ENCODE measurements at places on chromosomes 2 and 18.

DNA sequence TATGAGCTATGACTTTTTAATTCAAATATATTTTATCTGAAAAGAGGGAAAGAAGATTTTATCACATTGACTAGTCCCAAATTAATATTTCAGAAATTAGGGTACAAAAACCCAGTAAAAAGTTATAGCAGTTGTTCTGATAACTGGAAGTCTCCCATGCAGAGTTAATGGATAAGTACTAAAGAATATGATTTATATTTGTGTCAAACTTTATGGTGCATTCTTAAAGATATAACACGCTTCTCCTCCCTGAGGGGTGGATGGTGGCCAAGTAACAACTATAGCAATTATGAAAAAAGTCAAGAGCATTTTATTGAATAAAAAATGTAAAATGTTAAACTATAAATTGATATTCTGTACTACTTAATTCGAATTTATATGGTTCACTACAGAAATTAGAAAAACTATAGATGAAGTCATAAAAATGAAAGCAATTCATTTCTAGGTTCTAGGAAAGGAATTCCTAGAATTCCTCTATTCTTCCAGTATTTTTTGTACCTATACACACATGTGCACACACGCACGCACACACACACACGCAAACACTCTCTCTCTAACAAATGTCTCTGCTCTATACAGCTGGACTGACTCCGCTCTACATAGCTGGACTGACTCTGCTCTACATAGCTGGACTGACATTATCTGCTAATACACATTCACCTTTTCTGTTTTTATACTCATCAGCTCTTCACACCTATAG, 111.3 kb downstream of the PRELID3A start:
- DNase-seq, result no peak

- DNase-seq, result peak; percentile 18
Observed at GRCh38 chr2:210630873-210631560, 74.6 kb downstream of the CPS1 start.

DNA sequence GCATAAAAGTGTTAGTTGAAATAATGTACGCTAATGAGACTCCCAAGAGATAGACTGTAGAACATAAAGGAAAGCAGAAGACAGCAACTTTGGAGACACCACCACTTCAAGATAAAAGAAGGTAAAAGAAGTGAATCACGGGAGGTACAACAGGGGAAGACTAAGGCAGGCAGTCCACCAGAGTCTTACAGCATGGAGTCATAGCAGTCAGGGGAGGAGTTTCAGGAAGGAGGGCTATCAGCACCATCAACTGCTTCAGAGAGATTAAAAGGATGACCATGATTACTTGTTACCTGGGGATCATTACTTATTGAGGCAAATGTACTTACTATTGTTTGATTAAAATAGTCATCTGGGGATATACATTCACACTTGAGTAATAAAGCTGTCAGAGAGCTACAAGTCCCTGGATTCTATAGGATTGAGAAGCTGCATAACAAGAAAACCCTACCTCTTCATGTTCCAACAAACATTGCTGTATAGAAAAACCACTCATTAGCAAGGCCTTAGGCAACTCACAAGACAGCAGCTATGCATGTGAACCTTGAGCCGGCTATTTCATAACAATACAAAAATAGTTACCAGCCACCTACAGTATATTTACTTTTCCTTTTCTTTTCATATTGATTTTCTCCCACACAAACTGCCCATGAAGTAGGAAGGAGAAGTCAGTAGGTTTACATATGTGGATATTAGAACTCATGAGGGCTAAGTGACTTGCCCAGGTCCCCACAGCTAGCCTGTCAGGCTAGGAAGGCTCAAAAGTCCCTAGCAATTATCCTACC, 101.7 kb downstream of the PDE11A start:
- no peak for DNase-seq

DNA sequence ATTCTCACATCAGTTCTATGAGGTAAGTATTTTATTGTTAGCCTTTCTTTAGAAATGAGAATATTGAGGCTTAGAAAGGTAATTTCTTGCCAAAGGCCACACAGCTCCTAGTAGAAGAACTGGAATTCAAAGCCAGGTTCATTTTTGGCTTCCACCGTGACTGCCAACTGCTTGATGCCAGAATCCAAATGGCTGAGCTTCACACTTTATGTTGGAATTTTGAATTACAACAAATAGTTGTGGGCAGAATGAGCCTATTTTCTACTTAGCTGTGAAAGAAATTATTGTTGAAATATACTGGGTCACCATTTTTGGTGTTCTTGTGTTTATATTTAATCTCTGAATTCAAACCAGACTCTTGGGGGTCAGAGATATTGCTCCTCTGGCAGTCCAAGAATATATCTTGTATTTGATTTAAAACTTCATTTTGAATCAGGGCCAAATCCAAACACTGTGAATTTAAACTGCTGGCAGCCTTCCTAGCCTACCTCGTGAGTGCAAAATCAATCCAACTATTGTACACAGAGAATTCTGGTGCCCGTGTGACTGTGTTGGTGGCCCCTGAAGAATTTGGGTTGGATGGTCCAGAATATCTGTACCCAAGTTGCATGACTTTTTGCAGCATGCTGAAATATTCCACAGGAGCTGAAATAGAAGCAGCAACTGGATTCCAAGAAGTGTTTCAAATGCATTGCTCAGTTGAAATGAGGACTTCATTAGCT, 35.6 kb upstream of the LPIN1 start:
- no peak for DNase-seq

DNA sequence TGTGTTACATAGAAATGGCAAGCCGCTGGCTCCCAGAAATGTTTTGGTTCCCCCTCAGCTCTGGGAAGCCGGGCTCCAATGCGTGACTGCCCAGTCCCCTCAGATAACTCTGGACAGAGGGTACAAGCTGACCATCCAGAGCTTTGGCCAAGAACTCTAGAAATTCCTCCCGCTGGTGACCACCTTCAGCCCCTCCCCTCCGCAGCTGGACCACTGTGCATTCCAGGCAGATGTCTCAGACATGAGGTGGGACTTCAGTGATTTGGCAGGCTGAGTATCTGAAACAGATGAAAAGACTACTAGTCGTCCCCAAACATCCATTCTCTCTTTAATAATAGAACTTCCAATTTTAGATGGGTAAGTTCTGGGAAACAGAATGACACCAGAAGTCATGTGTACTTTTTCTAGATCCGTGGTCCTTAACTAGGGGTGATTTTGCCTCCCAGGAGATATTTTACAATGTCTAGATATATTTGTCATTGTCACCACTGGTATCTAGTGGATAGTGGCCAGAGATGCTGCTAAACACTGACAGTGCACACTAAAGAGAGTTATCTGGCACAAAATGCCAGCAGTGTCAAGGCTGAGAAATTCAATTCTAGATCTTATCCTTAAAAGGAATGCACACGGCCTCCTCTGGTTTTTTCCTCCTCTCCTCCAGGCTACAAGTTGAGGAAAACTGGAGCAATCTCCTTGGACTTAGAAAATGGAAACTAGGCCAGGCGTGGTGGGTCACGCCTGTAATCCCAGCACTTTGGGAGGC, 294.3 kb downstream of the SRBD1 start:
- no peak for DNase-seq

- no peak for DNase-seq
Observed at GRCh38 chr2:179373816-179374215, 109.2 kb upstream of the SESTD1 start.

DNA sequence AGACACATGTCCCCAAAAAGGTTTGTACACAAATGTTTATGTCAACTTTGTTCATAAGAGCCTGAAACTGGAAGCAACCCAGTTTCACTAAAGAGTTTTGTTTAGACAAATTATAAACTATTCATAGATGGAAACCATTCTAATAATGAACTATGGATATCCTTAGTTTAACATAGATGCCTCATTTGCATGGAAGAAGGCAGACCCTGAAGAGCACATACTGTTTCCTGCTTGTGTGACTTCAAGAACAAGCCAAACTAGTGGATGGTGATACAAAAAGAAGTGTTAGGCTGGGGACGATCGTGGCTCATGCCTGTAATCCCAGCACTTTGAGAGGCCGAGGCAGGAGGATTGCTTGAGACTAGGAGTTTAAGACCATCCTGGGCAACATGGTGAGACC, 48.1 kb downstream of the ACOXL start:
- no peak for DNase-seq

DNA sequence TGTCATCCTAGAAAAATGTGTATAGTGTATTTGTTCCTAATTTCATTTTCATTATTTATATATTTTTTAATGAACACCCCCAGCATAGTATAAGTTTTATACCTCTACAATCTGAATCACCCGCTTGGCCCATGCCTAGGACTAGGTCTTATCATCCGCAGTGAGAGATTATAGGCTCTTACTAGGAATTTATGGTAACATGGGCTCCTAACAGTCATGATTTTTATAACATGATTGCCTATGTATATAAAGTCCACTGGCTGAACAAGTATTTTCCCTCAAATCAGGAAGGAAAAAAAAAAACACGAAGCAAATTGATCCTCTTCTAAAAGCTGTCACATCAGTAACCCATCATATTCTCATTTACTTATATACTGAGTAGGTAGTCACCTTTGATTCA, 666.1 kb upstream of the NRXN1 start:
- no peak for DNase-seq

- DNase-seq, result no peak
Observed at GRCh38 chr2:121288454-121289231, 3.6 kb upstream of the TFCP2L1 start.

- no peak for DNase-seq
Observed at GRCh38 chr18:28204154-28204553, 27.2 kb upstream of the CDH2 start.

- DNase-seq, result no peak
Observed at GRCh38 chr2:239943571-239943970, 81.6 kb downstream of the NDUFA10 start.

DNA sequence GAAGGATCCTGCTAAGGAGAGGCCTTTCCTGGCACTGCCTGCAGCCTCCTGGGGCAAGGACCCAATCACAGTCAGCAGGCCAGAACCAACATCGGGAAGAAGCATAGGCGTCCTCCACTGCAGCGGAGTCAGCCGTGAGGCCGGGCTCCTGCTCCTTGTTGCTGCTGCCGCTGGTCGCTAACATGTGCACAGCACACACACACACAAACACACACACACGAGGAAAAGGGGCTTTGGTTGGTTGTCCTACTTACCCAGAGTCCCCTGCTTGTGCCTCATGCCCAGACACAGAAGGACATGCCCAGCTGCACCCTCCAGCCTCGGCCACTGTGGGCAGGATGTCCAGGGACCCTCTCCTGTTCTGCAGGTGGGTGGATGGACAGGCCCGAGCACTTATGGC, 209.4 kb downstream of the GLI2 start:
- DNase-seq, result no peak

DNA sequence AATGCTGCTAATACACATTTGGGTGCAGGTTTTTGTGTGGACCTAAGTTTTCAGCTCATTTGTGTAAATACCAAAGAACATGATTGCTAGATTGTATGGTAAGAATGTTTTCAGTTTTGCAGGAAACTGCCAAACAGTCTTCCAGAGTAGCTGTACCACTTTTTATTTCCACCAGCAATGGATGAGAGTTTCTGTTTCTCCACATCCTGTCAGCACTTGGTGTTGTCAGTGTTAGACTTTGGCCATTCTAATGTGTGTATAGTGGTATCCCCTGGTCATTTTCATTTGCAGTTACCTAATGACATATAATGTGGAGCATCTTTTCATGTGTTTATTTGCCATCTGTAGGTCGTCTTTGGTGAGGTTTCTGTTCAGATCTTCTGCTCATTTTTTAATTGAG, 336.4 kb downstream of the GBX2 start:
- DNase-seq, result no peak

DNA sequence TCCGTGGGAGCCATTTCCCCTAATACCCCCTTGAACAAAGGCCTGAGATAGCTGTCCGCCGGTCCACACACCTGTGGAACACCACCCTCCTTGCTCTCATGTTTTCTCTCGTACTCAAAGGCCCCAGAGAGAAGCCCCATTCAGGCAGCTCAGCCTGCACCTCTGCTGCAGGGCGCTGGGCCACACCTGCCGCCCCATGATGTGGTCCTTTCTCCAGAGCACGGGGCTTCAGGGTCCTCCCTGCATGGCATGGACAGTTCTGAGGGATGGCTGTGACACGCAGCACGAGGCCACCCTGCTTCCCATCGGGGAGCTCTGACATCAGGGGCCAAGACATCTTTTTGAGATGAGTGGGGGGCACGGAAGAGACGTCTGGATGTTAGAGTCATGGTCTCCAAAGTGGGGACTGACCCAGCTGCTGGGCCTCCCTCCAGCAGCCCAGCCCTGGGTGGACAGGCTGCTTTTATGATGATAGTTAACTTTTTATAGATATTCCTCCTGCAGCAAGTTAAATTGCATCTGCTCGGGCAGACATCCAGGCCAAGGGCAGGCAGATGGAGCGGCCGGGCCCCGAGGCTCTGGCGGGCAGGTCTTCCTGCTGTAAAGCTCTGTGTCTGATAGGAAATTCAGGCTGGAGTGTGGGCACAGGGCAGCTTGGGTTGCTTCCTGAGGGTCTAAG, 56.7 kb downstream of the SDC1 start:
- no peak for DNase-seq

GRCh38 chr18:33901894-33902512, 322.7 kb downstream of the NOL4 start:
- no peak for DNase-seq

GRCh38 chr2:11307764-11308415, 36.5 kb downstream of the ROCK2 start:
- DNase-seq, result no peak

DNA sequence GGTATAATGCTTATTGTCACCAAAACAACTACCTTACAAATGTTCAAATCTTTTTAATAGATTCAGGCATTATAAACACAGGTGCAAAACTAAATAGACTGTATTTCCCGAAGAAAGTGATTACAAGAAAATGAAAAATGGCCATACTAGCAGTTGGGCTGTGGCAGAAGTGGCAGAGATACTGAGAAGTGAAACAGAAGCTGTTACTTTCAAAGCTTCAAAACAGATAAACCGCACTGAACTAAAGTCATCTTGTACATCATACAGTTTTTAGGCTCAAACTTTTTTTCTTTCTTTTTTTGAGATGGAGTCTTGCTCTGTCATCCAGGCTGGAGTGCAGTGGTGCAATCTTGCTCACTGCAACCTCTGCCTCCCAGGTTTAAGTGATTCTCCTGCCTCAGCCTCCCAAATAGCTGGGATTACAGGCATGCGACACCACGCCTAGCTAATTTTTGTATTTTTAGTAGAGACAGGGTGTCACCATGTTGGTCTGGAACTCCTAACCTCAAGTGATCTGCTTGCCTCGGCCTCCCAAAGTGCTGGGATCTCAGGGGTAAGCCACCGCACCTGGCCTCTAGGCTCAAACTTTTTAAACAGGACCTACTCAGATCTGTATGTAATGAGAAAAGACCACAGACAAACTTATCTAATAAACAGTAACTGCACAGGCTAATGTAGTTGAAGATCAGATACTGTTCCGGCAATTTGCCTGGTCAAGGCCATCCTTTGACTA, 77.9 kb upstream of the SATB2 start:
- no peak for DNase-seq

- no peak for DNase-seq
Observed at GRCh38 chr2:240374085-240374907, 61.2 kb upstream of the GPC1 start.

DNA sequence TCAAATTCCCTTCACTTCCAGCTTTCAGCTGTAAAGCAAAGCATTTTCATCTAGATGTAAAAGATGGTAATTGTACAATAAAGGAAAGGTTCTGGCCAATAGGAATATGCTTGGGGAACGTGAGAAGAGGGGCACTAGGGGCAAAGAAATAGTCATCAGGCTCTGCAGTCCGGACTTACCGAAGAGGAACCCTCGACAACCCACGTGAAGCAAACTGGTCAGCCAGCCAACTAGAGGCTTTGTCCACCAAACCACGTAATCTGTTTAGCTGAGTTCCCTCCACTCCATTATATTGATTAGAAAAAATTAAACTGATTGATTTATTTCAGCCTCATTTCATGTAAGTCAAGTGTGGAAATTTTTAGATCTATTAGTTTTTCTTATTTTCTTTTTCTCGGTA, 300.4 kb upstream of the FANCL start:
- no peak for DNase-seq

GRCh38 chr2:210839450-210839849, 283.1 kb downstream of the CPS1 start:
- no peak for DNase-seq

All from NCI-H187 (cell line).